ENCODE measurements at places on chromosomes 3 and 15.

GRCh38 chr15:76340803-76341365 lies 4.3 kb downstream of the ISL2 start:
- DNase-seq, result no peak

GRCh38 chr3:180335050-180335449 lies 266.9 kb upstream of the TTC14 start:
- no peak for DNase-seq

DNA sequence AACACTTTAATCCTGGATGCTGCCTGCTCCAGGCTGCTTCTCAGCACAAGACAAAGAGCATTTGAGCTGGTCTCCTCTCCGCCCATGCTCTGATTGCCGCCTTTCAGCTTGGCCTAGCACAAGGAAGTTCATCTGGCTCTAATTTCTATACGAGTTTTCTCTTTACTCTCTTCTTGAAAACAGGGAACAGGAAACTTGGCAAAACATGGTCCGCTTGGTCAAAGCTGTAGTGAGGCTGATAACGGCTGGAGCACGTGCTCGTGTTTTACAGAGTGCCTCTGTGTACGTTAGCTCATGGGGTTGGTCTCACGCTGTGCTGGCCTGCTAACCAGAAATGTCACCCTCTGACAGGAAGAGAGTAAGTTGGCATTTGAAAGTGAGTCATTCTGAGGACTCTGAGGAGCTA lies 19.2 kb downstream of the RARRES1 start:
- DNase-seq, result no peak

DNA sequence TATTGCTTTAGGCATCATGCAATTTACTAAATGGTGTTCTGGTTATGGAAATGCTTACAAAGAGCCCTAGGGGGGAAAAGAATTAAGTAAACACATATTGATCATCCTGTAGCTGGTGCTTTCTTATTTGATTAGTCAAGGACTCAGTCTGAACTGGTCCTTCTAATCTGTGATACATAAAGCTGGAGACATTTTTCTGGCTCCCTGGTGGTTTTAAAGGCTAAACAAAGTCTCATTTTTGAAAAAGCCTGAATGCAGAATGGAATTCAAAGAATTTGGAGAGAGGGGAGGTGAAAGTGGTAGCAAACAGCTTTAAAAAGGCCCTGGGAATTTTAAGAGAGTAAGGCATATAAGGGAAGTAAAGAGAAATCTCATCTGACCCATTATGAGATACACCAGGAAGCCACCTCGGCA lies 149.7 kb downstream of the RBMS3 start:
- no peak for DNase-seq

- DNase-seq, result no peak
Measured at GRCh38 chr3:175075269-175075668, 216.1 kb downstream of the NAALADL2 start.

GRCh38 chr3:29363110-29363509 lies 82.2 kb downstream of the RBMS3 start:
- no peak for DNase-seq

DNA sequence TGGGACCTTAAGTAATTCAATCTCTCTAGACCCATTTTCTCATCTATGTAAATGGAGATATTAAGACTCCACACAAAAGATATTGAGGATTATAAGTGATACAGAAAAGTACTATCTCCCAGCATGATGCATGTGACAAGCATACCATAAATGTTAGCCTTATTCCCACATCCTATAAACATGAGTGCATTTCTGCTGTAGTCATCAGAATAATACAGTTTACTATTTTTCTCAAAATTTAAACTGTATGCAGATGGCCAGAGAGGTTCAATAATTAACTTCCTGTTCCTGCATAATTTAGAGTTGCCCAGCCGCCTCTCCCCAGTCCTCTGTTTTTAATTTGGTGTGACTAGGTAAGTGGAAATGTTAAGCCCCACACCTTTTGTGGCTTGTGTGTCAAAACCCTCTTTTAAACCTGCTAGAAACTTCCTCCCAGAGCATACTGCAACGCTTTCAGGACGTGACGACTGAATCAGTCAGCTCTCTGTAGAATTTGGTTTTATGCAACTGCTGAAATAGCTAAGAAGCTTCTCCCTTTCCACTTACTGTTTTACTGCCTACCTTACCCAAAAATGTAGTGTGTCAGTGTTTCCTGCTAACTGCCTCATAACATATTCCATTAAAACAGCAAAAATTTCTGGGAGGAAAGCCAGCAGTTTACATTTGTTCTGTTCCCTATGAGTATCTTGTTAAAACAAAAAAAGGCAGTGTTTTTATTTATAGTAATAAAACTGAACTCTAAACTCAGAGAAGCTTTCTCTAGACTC lies 1037.9 kb downstream of the EPHA3 start:
- no peak for DNase-seq

DNA sequence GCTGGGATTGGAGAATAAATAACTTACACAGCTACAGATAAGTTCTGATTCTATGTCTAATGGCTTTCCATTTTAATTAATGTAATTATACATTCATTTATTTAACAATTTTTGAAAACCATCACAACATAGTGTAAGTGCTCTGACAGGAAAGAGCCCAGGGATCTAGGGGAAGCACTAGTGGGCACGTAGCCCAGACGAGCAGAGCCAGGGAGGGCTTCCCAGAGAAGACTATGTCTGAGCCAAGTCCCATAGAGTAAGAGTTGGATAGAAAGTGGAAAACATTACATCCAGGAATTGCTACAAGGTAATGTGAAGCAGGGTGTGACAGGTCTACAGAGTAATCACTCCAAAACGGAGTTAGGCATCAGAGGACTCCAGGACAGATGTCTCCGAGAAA lies 2.9 kb upstream of the HGD start:
- DNase-seq, result no peak

- DNase-seq, result no peak
Measured at GRCh38 chr3:50749822-50750221, 75.1 kb downstream of the DOCK3 start.

GRCh38 chr15:83178869-83179325 lies 28.7 kb downstream of the HDGFL3 start:
- no peak for DNase-seq

- no peak for DNase-seq
Measured at GRCh38 chr3:1515882-1516281, 423.1 kb downstream of the CNTN6 start.

DNA sequence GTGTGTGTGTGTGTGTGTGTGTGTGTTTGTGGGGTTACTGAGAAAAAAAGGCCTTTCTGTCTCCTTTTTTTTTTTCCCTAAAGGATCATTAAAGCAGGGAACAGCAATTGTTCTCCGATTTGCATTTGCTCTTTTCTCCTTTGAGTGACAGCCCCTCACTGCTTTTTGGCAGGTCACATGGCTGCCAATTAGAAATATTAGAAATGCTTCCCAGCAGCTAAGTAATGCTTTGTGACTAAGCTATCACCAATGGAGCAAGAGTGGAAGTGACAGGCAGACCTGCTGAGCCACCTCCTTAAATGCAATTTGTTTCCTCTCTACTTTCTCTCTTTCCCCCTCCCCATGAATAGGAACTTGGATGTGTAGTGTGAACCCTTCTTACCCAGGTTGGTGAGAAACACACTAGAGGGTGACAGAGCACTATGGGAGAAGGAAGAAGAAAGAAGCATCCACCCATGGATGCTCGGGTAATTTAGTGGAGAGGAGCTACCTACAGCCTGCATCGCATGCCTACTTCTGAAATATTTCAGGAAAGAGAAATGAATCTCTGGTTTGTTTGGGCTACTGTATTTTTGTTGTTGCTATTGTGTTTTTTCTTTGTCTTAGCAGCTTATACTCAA lies 165.2 kb upstream of the PDZRN3 start:
- no peak for DNase-seq

- DNase-seq, result no peak
Measured at GRCh38 chr3:121659586-121659985, 1.1 kb downstream of the HCLS1 start.

- DNase-seq, result no peak
Measured at GRCh38 chr3:13536432-13536831, 12.5 kb upstream of the FBLN2 start.

DNA sequence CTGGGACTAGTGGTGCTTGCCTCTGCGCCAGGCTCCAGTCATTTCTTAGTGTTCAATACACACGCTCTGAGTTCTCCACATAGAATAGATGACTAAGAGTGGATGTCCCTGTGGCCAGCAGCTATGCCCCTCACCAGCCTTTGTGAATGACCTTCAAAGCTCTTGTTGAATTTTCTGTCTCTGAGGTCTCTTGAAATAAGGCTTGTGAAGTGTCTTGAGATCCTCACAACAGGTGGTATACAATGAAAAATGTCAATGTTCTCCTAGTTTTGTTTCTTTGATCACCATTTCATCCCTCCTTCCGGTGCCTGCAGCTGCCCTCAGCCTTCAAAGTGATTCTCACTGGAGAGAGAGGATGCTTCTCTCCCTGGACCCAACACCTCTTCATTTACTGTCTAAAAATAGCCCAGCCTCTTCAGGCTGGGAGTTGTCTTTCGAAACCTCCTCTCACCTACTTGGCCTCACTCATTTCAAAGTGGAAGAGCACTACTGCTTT lies 5.4 kb downstream of the MAPKBP1 start:
- no peak for DNase-seq

DNA sequence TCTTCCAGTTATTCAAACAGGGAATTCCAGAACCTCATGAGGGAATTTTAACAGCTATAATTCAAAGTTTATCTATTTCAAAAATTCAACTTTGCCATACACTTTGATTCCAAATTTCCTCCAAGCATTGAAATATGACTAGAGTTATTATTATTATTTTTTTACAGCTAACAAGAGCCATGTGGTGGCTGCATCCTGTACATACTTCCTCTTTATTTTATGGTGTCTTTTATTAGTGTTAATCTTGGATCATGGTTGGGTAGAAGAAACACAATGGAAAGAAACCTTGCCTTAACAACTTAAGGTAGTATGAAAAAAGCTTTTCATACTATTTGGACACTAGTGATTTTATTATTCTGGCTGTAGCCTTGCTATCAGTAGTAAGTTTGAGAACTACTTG lies 52.7 kb downstream of the TFG start:
- DNase-seq, result no peak

DNA sequence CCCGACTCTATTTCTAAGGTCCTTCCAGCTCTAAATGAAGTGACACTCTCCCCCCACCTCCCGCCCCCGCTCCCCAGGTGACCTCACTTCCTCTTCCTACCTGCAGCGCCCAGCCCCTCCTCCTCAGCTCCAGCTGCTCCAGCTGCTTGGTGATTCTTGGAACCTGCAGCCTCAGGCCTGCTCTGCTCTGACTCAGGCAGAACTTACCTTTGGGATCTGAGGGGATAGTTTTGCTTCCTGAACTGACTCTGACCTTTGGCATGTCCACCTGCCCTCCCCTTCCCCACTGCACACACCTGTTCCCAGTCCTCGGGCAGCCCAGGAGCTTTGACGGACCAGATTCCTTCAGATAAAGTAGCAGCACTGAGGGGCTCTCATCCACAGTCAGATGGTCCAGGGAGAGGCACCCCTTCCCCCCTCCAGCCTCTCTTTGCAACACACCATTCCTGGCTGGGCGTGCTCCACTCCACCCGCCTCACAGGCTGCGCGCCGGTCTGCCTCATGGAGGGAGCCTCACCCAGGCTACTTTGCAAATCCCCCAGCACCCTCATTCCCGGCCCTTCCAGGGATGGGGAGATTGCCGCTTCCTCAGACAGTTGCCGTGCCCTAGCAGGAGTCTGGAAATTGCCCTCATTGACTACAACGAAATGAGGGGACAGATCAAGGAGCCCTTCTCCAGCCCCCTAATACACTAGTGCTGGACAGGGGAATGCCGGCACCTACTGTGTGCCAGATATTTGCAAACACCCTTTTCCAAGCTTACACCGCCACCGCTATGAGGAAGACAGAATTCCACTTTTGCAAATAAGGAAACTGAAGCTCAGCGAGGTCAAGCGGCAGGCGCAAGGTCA lies 692 bp upstream of the C15orf39 start:
- DNase-seq, result no peak

GRCh38 chr3:142507241-142507640 lies 59.4 kb upstream of the XRN1 start:
- DNase-seq, result no peak

DNA sequence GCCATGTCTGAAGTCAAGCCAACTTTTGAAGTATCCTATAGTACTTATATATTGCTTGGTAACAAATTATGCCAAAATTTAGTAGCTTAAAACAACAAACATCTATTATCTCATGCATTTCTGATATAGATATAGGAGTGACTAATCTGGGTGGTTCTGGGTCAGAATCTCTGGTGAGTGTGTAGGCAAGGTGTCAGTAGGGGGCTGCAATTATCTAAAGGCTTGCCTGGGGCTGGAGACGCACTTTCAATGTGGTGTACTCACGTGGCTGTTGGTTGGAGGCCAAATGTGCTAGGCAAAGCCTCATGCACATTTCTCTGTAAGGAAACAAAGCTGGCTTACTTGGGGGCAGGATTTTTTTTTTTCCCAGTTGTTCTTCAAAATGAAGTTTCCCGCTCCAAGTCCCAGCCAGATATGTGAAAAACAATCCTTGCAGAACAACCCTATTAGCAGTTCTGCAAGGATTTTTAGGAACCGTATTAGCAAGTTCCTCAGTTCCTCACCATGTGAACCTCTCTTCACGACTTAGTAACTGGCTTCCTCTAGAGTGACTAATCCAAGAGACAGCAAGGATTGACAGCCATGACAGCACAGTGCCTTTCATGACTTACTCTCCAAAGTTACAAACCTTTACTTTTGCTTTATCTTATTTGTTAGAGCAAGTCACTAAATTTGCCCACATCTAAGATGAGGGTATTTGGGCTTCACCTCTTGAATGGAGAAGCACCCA lies 25.8 kb downstream of the GREM1 start:
- no peak for DNase-seq

DNA sequence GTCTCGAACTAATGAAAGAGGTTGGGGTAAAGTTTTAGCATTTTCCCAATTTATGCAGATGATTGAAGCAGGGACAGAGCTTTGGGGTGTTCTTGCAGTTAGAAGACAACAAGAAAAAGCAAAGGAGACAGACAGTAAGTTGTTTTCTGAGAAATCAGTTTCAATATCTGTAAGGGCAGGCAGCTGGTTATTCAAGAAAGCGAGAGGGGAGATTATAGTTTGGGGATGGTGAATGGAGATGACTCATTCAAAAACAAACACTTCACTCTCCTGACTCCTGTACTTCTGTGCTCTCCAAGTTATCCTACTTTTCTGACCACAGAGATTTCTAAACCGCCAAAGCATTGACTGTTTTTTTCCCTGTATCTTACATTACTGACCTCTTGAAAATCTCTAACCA lies 352.0 kb downstream of the GAP43 start:
- no peak for DNase-seq

- DNase-seq, result no peak
Measured at GRCh38 chr3:43095370-43095769, 10.5 kb downstream of the POMGNT2 start.
